Ovary (tissue), 10 donors: ENCODE measurements at places on chromosomes 12 and 14.
A peak's percentile ranks its signal among the peaks of the same experiment; 100 is the strongest.

DNA sequence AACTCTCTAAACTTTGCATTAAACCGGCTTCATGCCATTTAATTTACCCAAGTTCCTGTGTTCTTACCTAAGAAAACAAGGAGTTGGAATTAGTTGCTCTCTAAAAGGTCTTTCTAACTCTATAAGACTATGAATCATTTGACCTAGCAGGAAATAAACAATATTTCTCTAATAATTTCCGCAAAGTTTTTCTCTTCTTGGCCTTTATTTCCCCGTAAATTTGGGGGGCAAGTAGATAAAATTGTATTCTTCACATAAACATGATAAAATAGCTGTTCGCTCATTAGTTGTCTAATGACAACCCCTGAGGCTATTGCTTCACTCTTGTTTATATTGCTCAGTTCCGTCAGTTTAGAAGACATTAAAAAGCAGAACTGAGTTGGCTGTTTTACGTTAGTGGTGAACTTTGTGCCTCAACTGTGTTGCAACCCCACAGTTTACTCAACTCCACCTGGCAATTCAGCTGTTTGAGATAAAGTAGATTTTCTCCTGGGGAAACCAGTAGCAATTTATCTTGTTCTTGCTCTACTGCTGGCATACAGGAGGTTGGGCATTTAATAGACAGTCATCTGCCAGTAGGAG, 74.7 kb downstream of the BTG1 start:
- no peak for DNase-seq

DNA sequence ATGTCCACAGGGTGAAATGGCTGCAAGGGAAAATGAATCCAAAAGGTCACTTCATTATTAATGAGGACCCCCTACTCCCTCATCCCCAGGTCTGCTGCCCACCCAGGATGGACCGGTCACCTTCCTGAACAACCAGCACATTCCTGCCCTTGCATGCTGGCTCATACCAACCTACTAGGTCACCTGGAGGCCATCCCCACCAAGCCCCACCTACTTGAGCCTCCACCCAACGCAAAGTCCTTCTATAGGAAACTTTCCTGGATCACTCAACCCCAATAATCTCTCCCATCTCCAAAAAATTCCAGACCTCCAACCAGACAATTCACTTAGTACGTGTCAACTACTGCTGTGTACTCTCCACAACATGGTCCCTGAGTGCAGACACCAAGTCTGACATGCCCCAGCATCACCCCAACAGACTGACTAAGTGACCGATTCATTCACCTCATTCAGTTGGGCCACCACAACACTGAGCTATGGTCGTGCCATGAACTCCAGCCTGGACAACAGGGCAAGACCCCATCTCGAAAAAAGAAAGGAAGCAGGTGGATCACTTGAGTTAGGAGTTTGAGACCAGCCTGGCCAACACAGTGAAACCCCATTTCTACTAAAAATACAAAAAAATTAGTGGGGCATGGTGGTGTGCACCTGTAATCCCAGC, 18.1 kb downstream of the CLMN start:
- no peak for DNase-seq

DNA sequence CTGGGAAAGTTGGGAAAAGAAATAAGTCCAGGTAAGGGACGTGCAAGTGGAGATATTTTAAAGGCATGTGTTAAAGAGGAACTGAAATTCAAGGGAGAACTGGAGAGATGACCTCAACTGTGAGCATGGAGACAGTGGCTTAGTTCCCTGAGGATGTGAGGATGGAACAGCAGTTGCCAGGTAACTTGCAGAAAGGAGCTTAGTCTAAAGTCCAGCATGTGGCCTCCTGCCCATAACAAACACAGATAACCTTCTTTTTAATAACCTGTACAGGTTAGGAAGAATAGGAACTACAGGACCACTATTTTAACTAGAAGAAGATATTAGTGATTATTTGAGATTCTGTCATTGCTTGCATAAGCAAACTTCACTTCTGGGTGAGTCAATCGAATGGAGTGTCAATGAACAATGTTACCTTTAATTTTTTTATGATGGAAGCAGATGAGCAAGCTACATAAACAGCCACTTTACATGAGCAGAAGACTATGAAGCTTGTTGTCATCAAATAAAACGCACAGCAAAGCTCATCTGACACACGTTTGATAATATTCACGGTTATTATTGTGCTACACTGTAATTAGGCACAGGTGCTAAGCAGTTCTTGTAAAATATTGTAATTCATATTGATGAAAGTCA, 291.7 kb upstream of the DDHD1 start:
- DNase-seq, result no peak

DNA sequence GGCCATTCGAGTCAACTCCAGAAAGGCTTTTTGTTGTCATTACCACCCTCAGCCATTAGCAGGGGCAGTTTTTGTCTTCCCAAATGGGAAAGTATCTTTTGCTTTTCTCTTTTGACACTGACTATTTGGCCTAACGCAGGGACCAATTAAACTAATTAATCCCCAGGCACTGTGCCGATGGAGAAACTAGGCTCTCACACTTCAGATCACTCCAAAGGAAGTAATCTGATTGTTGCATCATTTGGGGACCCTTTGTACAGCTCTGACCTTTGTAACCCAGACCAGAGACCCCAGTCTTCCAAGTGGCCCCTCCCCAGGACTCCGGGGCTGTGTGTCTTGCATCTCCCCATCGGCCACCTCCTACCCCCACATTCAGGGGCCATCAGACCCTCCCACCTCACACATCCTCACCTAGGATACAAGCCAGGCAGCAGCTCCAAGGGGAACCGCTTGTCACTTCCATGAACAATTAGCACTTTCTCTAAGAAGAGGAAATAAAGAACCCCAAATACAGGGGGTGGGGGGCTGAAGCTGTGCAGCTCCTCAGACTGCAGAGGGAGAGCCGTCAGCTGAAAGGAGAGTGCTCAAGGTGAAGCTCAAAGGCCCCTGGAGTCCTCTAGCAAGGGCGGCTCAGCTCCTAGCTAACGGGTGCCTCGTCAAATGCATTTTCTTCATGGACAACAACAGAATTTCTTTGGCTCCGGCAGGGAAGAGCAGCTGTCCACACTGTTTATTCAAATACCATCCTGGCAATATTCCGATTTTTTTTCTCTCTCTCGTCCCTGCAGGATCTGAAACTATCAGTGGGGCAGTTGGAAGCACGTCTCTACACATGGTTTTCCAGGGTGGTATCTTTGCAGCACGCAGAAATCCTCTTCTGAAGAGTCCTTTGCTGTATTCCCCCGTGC, 64.3 kb upstream of the DIO3 start:
- peak; percentile 37 for DNase-seq

DNA sequence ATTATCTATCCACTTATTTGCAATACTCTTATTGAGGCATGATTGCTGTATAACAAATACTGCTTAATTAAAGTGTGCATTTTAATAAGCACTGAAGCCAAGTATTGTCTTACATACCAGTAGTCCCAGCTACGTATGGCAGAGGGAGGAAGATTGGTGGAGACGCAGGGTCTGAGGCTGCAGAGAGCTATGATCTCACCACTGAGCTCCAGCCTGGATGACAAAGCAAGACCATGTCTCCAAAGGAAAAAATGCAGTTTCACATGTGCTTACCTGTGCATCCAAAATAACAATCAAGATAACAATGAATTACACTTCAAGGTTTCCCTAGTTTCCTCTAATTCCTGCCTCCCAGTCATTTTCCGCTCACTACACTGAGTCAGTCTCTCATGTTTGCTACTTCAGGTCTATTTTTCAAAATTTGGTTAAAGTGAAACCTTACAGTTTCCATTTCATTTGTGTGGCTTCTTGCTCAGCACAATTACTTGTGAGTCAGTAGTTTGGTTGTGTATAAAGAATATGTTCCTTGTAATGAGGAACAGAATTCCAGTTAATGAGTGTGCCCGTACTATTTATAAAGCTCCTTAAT, 1250.1 kb downstream of the TMEM121 start:
- DNase-seq, result no peak

GRCh38 chr12:52097045-52097666, 17.7 kb downstream of the SMIM41 start:
- DNase-seq, result no peak

- no peak for DNase-seq
Observed at GRCh38 chr14:53146739-53147138, 6.4 kb downstream of the DDHD1 start.

DNA sequence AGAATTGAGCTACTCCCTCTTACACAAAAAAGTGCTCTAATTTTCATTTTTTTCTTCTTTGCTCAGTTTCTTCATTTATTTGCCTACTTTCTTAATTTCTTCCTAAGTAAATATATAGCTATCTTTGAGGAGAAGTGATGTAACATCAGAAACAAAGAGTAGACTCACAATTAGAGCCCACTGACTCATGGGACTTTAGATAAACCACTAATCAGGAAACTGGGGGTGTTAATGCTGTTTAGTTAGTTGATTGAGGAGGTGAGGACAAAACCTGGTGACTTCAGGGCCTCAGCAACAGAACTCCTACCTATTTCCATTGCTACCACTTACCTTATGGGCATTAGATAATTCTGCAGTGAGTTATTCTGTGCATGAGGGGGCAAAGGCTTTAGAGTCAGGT, 151.7 kb downstream of the MON2 start:
- no peak for DNase-seq
